Tibial nerve (tissue), 4 donors: ENCODE measurements at places on chromosomes 13 and 19. TPM values are rescaled to one million over a fixed set of nuclear protein-coding genes. Genes with fewer than 3 reads are reported as not detected.

DNA sequence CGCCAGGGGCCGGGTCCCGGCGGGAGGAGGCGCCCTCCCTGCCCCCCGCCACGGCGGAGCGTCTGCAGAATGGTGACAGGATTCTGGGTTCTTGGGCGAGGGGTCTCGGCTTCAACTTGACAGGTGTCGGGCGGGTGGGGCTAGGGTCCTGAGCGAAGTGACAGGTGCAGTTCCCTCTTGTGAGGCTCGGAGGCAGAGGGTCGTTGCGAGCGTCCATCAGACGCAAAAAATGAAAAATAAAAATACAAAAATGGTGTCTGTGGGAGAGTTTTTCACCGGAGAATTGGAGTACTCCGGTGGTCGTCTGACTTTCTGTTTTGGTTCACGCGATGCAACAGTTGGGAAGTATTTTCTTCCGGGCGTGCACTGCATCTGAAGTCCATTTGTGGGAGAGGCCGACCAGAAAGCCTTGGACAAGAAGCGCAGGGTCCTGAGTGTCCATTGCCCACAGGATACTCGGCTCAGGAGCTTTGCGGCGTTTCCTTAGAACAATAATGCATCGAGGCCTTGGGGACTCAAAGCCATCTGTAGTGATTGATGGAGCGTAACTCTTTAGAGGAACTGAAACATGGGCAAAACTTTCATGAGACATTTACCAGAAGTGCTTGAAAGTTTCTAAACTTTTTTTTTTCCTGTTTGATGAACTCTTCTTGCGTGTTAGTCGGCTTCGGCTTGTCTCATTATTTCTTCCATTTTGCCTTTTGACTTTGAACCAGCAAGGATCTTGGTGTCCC, 759 bp downstream of the RB1 start:
- peak; percentile 47 for DNase-seq

DNA sequence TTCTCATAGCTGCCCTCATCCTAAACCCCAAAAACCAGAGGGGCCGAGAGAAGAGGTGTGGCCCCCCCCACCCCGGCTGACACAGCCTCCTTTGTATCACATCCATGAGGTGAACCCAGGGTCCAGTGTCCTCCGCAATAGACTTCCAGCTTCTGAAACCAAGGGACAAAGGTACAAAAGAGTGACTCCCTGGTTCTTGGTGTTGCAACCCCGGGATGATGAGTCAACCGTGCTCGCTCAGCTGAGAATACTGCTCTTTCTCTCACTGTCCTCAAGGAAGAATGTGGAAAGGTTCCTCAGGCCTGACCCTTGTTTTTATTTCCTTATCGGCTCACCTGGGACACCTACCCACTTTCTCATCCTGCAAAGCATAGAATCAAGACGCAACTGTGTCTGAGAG, 5.5 kb downstream of the SLC15A1 start:
- no peak for DNase-seq

LRRC63 gene
- total RNA-seq = not detected

PARP4 gene
- total RNA-seq = 51.0 TPM

DNA sequence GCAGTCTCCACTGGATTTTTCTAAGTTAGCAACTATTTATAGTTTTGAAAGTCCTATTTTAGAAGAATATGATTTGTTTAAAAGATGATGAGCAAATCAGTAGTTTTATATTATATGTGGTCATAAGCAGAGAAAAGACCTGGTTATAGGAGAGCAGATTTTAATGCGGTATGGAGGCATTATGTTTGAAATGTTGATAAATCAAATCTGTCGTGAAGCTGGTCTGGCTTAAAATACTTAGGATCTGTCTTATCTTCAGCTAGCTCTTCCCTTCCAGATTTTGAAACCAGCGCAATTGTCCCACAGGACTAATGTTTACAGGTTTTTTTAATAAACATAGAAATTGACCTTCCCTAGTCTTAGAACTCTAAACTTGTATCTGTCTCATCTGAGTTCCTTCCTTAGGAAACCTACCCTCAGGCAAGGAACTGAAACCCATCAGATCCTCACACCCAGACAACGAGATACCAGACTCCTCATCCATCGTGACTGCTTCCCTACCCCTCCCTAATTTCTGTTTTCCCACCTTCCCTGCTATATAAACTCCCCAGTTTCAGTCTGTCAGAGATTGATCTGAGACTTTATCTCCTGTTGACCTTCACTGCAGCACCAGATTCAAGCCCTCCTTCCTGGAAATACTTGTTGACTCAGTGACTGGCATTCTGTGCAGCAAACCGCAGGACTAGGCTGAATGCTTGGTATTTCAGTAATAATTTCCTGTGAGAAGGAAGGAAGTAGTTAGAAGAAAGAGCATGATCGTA, 37.8 kb upstream of the CXCL17 start:
- DNase-seq = no peak

DNA sequence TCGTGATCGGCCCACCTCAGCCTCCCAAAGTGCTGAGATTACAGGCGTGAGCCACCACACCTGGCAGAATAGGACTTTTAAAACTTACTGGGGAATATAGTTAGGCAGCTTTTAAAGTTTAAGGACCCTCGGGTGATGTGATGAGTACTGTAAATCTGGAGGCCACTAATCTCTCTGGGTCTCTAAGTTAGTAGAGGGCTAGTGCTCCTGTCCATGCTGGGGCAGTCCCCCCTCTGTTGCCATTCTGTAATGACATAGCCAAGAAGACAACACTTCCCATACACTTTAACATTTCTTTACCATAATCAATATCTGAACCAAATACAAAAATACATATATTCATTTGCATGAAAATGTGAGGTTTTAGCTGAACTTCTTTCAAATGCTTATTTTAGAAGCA, 65.7 kb downstream of the IPO5 start:
- no peak for DNase-seq

DNA sequence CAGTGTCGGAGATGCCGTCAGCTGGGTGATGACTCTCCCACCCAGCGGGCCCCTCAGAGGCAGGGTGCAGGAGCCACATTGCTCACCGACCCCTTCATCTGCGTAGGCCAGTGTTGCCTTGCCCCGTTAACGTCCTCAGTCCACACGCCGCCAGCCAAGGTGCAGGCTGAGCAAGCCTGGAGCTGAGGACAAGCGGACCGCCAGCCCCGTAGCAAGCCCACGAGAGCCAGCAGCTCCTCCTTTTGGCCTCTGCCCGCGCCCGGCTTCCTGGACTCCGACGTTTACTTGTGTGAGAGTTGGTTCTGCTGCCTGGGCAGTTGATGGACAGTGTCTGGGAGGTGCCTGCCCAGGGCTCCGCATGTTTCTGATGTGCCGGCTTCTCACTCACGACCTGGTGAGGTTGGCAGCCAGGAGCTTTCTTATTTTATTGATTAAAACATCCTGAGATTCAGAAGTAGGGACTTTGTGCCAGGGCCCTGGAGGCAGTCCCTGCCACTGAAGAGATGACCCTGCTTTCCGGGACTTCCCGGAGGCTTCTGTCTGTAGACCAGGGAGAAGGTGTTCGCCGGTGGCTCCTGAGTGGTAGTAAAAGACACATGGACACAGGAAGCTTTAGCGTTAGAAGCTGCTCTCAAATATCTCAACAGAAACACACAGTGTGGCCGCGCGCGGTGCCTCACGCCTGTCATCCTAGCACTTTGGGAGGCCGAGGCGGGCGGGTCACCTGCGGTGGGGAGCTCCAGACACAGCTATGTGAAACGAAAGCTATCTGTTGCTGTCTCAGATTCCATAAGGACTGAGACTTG, 5.8 kb downstream of the DAZAP1 start:
- no peak for DNase-seq

ZNF823 gene
- total RNA-seq = 16.5 TPM

ACER1 gene
- not detected for total RNA-seq

GRCh38 chr19:10945264-10945663, 15.6 kb upstream of the SMARCA4 start:
- no peak for DNase-seq

- no peak for DNase-seq
These were observed at the start of gene TLE5 for GRCh38 chr19:3062165-3063105. TSS of gene TLE5 (minus strand) at chr19:3062495. CDS start at chr19:3062200, 295 bp downstream.

DNA sequence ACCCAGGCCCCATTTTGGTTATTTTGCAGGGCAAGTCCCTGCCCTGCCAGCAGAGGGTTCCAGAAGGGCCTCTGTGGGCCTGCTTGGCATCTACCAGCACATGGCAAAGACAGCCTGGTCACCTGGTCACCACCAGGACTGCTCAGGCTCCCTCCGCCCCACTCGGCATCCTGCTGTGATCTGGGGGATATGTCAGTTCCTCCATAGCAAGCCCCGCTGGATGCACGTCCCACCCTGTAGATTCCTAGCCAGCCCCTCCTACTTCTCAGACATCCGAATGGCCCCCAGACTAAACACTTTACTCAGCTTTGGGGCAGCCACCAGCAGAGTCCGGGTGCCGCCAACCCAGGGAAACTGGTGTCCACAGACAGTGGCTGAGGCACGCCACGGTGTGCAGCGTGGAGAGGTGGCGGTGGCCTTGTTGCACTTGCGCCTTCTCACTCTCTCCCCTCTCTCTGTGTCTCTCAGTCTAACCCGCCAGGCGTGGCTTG, 31.8 kb upstream of the USE1 start:
- no peak for DNase-seq

- DNase-seq = no peak
These were observed 9.8 kb downstream of the ZNF526 start for GRCh38 chr19:42229855-42230351.

GRCh38 chr13:109985871-109986450, 199.6 kb upstream of the IRS2 start:
- no peak for DNase-seq

DNA sequence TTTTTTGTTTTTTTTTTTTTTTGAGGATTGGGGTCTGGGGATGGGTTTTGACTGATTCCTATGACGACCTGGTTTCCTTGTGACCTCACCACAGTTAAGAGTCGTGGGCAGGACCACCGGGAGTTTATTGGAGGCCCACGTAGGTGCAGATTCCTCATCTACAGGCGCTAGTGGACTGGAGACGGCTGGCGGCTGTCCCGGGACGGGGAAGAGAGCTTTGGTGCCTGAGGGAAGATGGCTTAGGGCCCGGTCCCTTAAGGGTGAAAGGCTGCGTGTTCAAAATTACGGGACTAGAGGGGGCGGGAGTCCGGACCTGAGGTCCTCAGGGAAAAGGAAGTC, 682 bp upstream of the TEAD2 start:
- DNase-seq = peak; percentile 21

KCTD4 gene
- 14.4 TPM for total RNA-seq

DNA sequence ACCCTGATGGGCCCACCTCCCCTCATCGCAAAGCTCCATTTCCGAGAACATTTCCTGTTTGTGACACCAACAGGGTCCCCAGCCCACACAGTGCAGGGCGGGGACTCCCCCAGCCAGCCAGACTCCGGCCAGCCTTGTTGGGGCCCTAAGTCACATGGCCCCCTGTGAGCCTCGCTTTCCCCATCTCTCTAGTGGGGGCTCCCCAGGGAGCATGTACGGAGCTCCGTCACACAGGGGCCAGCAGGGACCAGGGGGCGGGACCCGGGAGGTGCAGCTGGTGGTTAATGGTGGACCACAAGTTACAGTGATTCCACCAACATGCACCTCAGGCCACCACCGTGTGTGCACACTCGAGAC, 1.7 kb downstream of the TBXA2R start:
- DNase-seq = no peak

DNA sequence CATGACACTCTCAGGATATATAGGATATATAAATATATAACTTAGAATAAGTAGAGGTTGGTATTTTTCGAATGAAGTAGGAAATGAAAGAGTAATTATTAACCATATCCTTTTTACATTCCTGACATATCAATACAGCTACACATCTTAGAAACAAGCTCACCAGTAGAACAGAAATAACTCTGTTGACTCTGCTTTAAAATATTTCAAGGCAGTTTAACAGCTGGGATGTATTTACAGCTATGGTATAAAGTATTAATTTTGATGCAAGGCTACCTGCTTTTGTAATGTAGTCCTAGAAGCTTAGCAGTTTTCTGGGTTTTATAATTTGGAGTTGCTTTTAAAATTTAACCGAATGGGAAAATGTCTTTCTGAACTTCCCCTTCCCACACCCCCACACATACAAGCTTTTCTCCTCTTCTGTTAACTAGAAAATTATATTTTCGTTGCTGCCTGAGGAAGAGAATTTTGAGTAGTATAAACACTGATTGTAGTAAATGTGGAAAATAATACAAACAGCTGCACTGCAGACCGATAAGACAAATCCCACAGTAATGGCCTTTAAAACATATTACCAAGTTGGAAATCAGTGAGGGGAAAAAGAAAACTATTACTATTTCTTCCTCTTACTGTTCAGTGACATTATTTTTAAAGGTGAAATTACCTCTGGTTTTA, 147.7 kb downstream of the GGACT start:
- DNase-seq = no peak

TEX26 gene
- total RNA-seq = not detected

DNA sequence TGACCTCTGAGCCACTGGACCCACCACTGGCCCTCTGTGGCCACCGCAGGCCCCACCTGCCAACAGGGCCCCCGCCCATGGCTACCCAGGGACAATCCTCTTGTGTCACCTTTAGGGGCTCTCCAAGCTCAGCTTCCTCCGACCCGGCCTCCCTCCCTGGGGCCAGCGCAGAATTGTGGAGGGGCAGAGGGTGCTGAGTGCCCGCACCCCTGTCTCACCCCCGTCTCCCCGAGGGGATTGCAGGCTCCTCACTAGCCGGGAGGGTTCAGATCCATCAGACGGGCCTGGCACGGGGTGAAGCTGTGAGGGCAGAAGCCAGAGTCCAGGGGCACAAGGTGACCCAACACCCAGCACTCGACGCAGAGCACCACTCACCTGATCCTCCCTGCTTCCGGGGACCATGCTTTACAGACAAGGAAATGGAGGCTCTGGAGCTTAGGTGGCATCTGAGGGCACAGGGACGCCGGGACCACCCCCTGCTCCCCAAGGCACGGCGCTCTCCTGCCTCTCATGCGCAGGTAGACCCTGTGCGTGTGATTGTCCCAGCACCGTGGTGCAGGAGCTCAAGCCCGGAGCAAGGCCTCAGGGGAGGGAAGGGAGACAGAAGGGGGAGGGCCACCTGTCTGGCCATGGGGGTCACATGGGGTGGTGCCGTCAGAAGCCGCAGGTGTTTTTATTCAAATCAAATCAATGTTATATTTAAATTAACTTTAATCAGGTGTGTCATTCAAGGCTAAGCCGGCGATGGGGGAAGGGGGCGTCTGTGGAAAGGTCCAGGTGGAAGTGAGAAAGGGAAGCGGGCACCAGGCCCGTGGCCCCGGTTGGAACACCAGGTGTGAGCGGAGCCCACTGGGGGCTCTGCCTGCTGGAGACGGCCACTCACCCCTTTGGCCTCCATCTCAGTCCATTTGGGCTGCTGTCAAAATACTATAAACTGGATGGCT, 21.6 kb upstream of the SPACA7 start:
- DNase-seq = no peak

GIPR gene
- total RNA-seq = not detected

DNA sequence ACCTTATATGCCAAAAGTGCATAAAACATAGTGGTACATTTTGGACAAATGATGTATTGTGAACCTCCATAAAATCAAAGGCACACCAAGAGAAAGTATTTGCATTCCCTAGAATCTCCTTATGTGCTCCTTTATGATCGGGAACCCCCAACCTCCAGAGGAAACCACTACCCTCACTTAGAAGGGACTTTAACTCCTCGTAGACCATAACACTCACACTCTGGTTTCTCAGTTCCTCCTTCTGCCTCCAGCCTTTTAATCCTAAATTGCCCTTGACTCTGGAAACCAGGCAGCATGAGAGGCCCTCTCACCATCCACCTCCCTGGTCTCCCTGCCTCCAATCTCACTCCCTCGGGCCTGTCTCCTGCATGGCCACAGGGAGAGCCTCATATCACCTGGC, 9.8 kb upstream of the KCNN4 start:
- DNase-seq = no peak

NCCRP1 gene
- not detected for total RNA-seq

OR7A5 gene
- 0.22 TPM for total RNA-seq
